Left renal pelvis (tissue), 4 donors: ENCODE measurements at places on chromosomes 4 and X. TPM values are rescaled to one million over a fixed set of nuclear protein-coding genes. Genes with fewer than 3 reads are reported as not detected.

- DNase-seq: no peak
Measured at GRCh38 chr4:54566608-54567007, 91.1 kb upstream of the KIT start.

DNA sequence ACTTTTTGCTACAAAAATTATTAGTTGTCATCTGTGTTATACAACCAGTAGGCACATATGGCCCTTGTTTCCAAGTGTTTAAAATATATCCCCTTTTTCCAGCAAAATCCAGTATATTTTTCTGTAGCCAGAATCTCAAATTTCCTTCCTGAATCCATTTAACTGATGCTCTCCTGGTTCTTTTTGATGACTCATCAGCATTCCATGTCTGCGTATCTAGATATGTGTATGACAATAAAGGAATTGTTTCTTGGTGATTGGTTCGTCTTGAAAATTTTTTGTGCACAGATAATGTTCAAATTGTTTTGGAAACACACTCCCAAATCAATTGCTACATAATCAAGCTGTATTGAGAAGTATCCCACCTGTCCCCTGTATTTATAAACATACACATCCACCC is 98.3 kb downstream of the ITM2A start:
- no peak for DNase-seq

- DNase-seq: no peak
Measured at GRCh38 chr4:128241425-128241913, 46.1 kb downstream of the PGRMC2 start.

- no peak for DNase-seq
Measured at GRCh38 chrX:78944351-78944750, 840 bp upstream of the P2RY10 start.

FAT1 gene
- polyA plus RNA-seq: 84.3 TPM

UGT2B11 gene
- polyA plus RNA-seq: 0.52 TPM
